ENCODE measurements at places on chromosomes 2 and 18.

- no peak for DNase-seq
Observed at GRCh38 chr2:241935314-241935713, 65.8 kb downstream of the RTP5 start.

- no peak for DNase-seq
Observed at GRCh38 chr2:197386242-197386641, 48.6 kb downstream of the SF3B1 start.

- no peak for DNase-seq
Observed at GRCh38 chr2:168024459-168024858, 222.9 kb downstream of the STK39 start.

DNA sequence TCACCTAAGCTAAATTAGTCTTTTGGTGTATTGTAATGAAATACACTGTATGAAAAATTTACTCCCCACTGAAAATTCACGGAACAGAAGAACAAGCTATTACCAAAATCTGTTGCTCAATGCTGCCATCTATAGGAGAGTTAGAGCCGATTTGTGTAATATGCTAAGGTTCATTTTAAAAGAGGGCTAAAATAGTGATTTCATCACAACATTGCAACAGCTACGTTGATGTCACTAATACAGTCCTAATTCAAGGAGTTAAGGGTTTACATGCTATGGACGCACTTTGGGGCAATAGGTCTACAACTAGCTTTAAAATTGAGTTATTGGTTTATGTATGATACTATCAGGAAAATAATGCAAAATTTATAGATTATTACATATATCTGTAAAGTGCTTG, 3.0 kb upstream of the IRS1 start:
- peak; percentile 29 for DNase-seq

DNA sequence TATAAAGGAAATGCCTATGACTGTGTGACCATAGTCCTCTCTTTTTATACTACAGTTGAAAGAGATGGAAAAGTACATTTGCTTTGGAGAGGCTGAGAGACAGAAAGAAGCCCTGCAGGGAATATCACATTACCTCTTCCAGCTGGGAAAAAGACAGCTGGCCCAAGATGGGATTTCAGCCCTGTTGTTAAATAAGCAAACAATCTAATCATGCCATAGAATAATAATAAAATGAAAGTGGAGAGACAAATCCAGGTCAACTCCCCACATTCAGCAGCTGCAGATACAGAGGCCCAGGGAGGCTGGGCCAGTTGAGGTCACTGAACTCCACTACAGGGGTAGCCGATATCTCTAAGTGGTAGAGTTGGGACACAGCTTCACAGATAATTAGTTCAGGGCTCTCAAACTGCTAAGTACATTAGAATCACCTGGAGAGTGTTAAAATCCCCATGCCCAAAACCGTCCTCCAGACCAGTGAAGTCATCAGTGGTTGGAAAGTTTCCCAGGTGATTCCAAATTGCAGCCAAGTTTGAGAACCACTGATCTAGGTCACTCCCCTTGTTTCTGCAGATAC, 81.9 kb downstream of the MOGAT1 start:
- DNase-seq: peak; percentile 71

- no peak for DNase-seq
Observed at GRCh38 chr18:62744076-62744968, 29.0 kb downstream of the PHLPP1 start.

DNA sequence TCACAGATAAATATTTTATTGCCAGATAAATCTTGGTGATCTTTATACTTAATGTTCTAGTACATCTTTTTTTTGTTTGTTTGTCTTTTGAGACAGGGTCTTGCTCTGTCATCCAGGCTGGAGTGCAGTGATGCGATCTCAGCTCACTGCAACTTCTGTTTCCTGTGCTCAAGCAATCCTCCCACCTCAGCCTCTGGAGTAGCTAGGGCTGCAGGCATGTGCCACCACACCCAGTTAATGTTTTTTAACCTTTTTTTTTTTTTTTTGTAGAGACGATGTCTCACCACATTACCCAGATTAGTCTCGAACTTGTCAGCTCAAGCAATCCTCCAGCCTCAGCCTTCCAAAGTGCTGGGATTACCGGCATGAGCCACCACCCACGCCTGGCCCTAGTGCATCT, 9.1 kb upstream of the C1GALT1C1L start:
- no peak for DNase-seq

- DNase-seq: no peak
Observed at GRCh38 chr2:167054881-167055280, 166.6 kb downstream of the XIRP2 start.

DNA sequence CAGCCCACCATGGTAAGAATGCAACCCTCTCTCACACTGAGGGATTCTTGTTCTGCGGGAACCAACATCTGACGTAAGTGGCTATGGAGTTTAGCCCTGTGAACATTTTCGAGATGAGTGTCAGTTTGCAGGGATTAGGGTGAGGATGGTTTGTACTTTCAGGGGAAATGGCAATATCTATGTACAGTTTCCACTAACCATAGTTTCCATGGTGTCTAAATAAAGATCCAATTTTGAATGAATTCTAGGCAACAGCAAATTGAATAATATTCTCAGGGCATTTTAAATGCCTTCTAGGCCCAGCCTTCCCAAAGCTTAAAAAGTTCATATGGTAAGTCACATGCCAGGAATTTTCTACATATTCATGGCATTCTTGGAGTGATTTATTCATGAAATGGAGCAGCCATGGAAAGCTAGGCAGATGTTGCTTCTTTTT, 105.4 kb upstream of the MMADHC start:
- no peak for DNase-seq

GRCh38 chr2:75268112-75268511, 68.8 kb upstream of the TACR1 start:
- no peak for DNase-seq

- DNase-seq: no peak
Observed at GRCh38 chr2:207180741-207181140, 15.0 kb upstream of the KLF7 start.

DNA sequence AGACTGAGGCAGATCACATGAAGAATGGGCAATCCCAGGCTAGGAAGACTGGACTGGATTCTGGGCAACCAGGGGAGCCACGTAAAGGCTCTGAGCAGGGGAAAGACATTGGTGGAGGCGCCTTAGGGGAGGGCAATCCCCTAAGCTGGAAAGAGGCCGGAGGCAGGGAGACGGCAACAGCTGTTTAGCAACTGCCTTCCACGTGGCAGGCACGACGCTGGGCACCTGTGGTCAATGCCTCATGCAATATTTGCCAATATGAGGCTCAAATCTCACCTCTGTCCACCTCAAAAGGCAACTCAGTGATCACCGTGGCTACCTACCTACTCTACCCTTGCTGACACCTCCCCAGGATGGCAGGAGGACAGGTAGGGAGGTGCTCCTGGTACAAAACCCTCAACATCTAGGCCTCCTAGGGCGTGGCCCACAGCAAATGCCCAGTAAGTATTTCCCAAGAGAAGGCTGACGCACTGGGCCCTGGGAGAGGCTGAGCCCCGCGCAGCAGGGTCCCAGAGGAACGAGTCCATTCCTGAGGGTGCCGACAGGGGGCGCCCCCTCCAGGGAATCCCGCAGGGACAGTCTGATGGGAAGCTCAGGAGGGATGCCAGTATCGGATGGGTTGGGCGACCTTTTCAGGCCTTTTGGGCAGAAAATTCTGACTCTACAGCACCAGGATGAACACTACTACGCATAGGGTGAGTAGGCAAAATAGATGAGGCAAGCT, 8.9 kb downstream of the BOLA3 start:
- DNase-seq: no peak

DNA sequence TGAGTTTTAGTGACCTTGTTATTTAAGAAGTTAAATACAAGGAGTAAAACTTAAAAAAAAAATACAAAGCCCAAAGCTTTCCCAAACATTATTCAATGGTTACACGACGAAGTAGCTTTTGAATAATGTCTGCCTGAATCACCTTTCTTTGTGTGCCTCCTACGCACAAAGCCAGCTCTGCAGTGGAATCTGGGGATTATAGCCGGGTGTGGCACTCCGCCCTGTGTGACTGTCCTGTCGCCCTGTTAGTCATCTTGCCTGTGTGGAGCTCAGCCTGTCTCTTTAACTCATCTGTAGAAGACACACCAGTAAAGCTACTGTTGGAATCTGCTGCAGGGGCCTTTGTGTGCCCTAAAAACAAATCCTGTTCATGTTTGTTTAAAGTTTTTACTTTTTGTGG, 79.4 kb upstream of the TCF7L1 start:
- no peak for DNase-seq

- no peak for DNase-seq
Observed at GRCh38 chr2:19829672-19830071, 72.1 kb downstream of the TTC32 start.

GRCh38 chr18:37332628-37333420, 232.8 kb downstream of the CELF4 start:
- DNase-seq: no peak

- DNase-seq: no peak
Observed at GRCh38 chr2:9313443-9313842, 106.8 kb downstream of the ASAP2 start.

- no peak for DNase-seq
Observed at GRCh38 chr2:4174796-4175195, 471.4 kb downstream of the DCDC2C start.

DNA sequence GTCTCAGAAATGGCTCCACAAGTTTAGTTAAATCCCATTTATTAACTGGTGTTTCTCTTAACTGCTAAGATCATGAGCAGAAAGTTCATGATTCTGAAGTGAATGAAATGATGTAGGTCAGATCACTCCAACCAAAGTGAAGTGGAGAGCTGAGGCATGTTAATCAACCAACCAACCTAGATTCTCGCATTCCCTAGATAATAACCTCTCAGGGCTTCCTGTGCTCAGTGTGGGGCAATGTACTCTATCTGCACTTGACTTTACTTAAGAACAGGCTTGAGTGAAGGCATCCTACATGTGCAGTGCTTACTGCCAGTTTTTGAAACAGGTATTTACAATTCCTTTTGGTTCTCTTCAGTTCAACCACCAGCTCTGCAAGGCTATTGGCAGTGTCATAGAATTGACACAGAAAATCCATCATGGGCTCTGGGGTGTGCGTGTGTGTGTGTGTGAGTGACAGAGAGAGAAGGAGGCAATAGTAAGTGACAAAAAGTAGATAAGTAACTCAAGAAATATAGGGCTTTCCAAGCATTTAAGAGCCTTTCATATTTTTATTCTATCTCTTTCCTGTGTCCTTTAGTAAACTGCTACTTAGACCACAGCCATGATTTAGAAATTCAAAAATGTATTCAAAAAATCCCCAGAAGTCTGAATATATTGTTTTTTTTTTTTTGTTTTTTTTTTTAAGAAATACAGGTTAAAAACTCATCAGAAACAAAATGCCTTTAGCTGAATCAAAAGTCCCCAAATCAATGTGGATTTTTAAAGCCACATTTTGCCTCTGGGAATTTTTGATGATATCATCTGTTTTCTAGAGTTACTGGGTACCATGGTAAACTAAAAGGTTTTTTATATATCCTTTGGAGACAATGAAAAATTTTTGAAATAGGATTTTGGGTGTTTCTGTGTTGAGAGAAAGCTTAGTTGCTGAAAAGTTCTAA, 28.6 kb downstream of the DOCK10 start:
- DNase-seq: no peak

DNA sequence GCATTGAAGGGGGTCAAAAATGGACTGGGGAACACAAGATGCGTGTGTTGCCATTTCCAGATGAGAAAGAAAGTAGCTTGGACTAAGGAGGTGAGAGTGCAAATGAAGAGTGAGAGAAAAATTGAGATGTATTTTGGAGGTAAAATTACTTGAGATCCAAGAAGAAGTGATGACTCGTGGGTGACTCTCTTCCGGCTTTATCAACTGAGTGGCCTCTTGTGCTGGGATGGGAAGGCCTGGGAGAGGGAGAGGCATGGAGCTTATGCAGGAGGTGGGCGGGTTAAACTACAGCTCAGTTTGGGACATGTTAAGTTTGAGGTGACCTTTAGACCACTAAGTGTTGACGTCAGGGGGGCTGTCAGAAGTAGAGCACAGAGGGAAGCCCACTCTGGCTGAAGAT, 34.9 kb downstream of the SULT1C2 start:
- DNase-seq: no peak

GRCh38 chr2:19811186-19811585, 90.6 kb downstream of the TTC32 start:
- DNase-seq: no peak

DNA sequence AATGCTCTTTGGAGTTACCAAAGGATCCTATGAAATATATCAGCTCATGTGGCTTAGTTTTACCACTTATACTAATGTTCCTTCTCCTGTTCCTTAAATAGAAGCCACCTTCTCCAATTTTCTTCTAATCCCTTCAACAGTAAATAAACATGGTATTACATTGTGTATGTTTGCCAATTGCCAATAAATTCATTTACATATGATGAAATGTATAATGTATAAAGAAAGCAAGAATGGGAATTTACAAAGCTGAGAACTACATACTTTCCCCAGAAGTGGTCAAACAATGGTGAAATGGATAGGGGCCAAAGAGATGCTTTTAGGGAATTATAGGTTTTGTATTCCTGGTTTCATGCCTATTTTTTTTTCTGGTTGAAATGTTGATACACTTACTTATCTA, 894.2 kb upstream of the CRIM1 start:
- DNase-seq: no peak

DNA sequence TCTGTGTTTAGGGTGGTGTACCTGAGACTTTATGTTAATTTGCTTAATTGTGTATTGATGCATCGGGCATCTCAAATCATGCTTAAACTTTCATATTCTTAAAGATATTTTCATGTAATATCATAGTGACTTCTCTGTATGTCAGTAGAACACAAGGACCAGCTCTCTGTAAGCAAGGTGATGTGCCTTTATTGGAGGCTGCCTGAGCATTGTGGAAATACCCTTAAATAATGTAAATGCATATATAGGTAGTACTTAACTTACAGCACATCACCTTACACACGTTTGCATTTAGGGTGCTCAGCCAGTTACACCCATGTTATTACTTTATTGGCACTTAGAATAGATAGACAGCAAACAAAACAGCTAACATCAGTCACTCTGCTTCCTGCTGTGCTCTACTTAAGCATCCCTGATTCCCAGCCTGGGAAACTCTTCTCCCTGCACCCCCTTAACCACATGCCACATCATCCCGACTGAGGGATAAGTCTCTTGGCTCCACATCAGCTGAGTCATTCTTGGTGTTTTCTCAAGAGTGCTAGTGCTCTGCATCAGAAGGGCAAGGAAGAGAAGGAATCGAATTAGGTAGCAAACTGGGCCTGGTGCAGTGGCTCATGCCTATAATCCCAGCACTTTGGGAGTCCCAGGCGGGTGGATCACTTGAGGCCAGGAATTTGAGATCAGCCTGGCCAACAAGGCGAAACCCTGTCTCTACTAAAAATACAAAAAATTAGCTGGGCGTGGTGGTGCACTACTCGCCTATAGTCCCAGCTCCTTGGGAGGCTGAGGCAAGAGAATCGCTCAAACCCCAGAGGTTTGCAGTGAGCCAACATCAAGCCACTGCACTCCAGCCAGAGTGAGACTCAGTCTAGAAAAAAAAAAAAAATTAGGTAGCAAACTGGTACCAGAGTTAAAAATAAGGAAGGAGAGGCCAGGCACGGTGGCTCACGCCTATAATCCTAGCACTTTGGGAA, 108.7 kb downstream of the MAP3K20 start:
- no peak for DNase-seq

- no peak for DNase-seq
Observed at GRCh38 chr18:53843113-53843760, 381.2 kb downstream of the MBD2 start.

- DNase-seq: no peak
Observed at GRCh38 chr2:127927384-127927783, 41.6 kb upstream of the AMMECR1L start.
